ENCODE measurements at places on chromosomes 12 and 14.

GRCh38 chr12:91965781-91966180, 179.9 kb downstream of the BTG1 start:
- no peak for DNase-seq

DNA sequence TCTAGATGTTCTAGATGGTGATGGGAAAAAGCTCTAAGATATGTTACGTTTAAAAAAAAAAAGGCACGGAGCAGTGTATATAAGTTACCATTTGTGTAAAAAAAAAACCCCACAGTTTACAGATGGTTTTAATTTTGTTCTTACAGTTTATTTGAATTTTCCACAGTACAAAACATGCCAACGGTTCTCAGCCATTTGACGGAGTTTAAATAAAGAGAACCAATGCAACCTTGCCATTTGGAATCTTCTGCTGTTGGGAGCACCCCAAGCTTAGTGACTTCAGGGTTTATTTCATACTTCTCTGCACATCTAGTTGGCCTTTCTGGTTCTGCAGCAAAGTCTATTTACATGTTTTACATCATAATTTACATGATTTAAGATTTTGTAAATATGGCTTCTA, 7.7 kb upstream of the HPD start:
- no peak for DNase-seq

DNA sequence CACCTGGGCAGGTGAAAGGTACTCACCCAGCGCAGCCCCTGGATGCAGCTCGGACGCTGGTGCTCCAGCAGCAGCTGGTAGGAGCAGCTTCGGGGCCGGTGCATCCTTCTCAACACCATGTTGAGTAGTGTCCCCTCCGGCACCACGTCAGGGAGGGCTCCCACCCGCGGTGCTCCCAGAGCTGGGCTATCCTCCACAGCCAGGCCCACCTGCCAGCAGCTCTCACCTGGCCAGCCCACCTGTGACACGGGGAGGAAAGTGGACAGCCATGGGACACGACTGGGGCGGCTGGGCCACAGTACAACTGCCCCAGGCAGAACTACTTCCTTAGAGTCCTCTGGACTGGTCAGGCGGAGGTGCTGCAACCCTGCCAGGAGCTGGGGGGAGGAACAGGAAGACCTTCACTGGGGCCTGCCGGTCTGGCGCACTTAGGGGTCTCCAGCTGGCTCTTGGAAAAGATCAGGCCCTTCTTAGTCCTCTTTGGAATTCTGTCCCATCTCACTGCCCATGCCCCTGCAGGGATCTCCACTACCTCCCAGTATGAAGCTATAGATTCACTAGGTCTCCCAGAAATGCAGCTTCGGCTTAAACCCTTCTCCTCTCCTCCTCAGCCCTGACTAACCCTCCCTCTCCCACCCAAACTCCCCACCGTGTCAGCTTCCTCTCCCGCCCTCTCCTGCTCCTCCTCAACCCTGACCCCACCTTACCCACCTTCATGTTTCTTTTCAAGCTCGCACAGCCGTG, 668 bp downstream of the RAPGEF3 start:
- DNase-seq, result no peak

- DNase-seq, result no peak
Measured at GRCh38 chr14:78975734-78976133, 805.6 kb downstream of the NRXN3 start.

DNA sequence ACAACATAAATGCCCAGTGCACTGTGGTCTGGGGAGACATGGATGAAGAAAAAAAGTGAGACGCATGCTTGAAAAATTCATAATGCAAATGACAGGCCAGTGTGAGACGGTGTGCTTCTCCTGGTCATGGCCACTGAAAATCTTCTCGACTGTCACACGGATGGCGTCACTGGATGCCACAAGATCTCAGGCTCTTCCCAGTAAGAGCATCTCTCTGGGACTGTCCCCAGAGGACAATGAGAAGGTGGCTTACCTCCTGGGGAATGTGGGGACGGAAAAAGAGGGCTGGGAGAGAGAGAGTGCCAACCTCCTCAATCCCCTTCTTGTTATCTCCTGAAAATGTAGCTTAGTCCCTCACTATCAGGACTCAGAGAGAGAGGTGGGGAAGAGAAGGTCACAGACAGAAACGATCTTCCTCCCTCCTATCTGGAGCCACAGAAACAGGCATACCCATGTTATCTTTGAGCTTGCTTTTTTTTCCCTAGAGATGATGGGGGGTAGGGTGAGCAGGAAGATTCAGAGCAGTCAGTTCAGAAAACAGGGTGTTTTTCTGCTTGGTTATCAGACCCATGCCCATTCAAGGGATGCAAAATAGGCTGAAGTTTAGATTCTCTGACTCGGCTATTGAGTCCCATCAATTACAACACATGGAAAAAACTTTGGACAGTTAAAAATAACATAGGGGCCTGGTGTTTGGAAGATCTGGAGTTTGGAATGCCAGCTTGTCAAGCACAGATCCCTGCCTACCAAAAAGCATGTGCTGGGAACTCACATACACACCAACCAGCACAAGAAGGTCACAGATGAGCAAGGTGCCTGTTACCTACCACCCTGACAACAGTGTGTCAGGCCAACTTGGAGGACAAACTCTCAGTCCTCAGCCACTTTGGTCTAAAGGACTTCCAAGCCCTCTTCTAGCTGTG, 24.2 kb downstream of the DPF3 start:
- no peak for DNase-seq

DNA sequence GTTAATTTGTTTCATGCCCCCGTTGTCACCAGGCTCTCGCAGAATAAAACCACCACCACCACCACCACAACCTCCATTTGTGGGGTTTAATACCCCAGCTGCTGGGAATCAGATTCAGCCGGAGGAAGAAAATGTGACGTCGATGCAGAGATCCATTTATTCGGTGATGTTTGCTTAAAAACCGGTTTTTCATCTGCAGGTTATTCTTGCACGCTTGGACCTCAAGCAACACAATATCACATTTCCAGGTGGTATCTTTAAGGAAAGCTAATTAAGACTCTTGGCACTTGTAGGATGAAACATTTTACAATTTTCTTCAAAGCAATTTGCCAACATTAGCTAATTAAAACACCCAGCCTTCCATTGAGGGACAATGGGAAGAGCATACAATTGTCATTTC, 39.8 kb downstream of the SPRING1 start:
- no peak for DNase-seq

DNA sequence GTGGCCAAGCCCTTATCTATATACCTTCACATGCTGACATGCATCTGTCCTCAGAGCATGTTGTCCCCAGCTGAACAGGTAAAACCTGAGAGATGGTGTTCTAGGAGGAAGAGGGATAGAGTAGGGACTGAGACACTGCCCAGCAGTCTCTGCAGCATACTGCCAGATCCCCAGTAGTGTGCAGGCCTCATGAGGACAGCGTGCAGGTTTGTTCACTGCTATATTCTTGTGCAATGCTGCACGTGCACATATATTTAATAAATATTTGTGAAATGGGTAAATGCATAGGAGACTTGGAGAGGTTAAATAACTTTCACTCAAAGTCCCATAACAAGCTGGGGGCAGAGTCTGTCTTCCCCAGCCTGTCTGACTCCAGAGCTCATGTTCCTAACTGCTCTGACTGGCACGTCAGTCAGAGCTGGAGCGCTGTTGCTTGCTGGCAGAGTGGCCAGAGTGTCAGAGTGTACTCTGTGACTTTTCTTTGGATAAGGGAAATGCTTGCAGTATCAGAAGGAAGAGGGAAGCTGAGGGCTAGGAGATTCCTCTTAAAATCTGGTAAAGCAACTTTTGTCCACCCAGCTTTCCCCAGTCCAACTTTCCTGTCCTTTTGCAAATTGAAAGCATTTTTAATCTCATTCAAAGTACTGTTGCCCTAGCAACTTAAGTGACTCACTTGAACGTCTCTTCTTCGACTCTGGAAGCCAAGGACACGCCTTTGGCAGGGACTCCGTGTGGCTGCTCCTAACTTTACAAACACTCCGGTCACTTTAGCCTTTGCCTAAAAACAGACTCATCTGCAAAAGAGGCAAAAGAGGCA, 14.9 kb upstream of the POLR3B start:
- DNase-seq, result no peak

GRCh38 chr12:129413295-129413694, 490.5 kb downstream of the TMEM132D start:
- DNase-seq, result no peak

GRCh38 chr14:57498659-57499058, 5.0 kb upstream of the CCDC198 start:
- DNase-seq, result no peak

GRCh38 chr14:32426028-32426427, 96.9 kb downstream of the AKAP6 start:
- no peak for DNase-seq

DNA sequence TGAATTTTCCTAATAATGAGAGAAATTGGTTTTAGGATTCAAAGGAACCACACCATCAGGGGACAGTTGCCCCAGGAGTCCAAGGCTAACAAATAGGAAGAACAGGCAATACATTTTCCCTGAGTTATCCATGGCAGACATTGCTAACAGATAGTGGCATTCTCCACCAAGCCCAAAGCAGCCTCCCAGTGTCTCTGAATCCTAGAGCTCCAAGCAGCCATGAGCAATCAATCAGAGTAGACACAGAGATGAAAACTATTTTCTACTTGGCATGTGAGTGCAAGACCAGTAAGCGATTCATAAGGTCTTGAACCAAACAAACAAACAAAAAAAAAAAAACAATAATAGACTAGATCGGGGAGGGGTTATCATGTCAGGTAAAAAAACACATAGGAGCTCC, 515.7 kb downstream of the MED13L start:
- no peak for DNase-seq
